ENCODE measurements at places on chromosomes 6 and 20. TPM values are rescaled to one million over a fixed set of nuclear protein-coding genes. Genes with fewer than 3 reads are reported as not detected.

GRCh38 chr6:42158631-42159030 is 14.5 kb upstream of the GUCA1A start:
- no peak for DNase-seq
- H3K27me3 ChIP-seq = peaks cover 2% of the 10 kb centered on the region
- H3K4me3 ChIP-seq = no peak overlapping the region
- no peaks in the 10 kb centered on the region for H3K4me1 ChIP-seq

Gene CGA
- 0.62 TPM for total RNA-seq

DNA sequence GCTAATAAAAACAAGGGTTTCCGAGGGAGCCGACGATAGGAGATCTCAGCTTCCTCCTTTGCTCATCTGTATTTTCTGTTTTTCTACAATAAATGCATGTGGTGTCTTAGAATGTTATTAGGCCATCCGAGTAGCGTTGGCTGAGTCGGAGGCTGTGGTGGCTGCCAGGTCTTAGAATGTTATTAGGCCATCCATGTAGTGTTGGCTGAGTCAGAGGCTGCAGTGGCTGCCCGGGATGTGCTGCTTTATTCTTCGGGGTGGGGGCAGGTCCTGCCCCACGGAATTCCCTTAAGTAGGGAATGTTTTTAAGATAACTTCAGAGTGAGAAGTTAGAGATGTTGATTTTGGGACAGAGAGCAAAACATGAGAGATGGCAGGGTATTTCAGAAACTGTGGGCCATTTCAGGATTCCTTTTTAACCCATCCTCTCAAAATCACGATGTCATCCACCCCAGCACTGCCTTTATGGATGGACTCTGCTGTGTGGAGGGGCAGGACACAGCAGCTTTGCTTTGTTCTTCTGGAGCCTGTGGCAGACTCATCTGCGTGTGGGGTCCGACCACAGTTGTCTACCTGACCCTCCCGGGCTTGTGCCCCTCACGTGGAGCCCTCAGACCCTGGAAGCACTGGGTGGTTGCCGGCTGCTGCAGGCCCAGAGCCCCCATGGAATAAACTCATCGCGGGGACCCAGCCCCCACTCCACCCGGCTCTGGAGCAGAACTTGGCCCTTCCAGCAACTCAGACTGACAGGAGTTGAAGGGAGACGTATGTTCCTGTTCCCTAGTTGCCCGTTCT is 20.4 kb downstream of the OSBPL2 start:
- DNase-seq = no peak
- no peak overlapping the region for H3K4me3 ChIP-seq
- H3K36me3 ChIP-seq = peaks cover 70% of the 10 kb centered on the region
- H3K27me3 ChIP-seq = no peaks in the 10 kb centered on the region

DNA sequence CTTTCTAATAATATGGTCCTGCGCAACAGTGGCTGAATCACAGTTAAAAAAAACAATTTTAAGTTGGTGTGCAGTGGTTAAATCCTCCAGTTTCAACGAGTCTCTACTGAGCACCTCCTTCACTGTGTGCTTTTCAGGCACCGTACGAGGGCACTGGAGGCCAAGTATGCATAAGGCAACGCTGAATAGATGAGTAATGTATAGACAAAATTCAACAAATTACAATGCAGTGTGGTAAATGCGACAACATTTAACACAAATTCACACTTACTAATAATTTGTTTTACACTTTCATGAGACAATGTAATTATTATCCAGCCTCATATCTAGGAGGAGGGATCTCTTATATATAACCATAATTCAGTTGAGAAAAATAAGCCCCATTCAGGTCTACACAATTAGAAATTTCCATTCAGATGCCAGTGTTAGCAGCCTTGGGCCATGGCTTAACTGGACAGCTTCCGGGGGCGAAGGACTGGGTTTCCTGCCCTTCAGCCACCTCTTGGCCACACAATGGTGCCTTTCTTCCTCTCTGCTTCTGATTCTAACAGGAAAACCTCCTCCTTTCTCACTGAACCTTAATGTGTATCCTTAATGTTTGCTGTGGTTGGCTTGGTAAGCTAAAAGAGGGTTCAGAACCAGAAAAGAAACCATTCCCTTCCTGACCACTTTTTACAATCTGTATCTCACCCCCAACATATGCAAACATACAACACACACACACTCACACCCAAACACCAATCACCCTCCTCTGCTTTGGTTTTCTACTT is 51.9 kb downstream of the B4GALT5 start:
- no peak overlapping the region for H3K27ac ChIP-seq
- no peaks in the 10 kb centered on the region for H3K36me3 ChIP-seq
- H3K27me3 ChIP-seq = no peaks in the 10 kb centered on the region
- no peak for DNase-seq
- no peaks in the 10 kb centered on the region for H3K4me1 ChIP-seq

- DNase-seq = peak; percentile 85
- H3K27me3 ChIP-seq = no peaks in the 10 kb centered on the region
- no peaks in the 10 kb centered on the region for H3K36me3 ChIP-seq
- H3K4me3 ChIP-seq = peak overlapping the region; percentile 82
- peaks cover 25% of the 10 kb centered on the region for H3K4me1 ChIP-seq
- H3K27ac ChIP-seq = peak overlapping the region; percentile 72
Observed at GRCh38 chr6:144055121-144055931, 40.0 kb downstream of the SF3B5 start.

- no peak overlapping the region for H3K27ac ChIP-seq
- H3K4me3 ChIP-seq = no peak overlapping the region
- H3K27me3 ChIP-seq = no peaks in the 10 kb centered on the region
- no peaks in the 10 kb centered on the region for H3K36me3 ChIP-seq
Observed at GRCh38 chr6:23503173-23503572, 622.8 kb upstream of the NRSN1 start.

GRCh38 chr6:30767158-30767943 is 23.0 kb upstream of the IER3 start:
- H3K4me3 ChIP-seq = no peak overlapping the region
- H3K36me3 ChIP-seq = no peaks in the 10 kb centered on the region
- no peak for DNase-seq
- H3K27me3 ChIP-seq = no peaks in the 10 kb centered on the region
- peaks cover 24% of the 10 kb centered on the region for H3K4me1 ChIP-seq

DNA sequence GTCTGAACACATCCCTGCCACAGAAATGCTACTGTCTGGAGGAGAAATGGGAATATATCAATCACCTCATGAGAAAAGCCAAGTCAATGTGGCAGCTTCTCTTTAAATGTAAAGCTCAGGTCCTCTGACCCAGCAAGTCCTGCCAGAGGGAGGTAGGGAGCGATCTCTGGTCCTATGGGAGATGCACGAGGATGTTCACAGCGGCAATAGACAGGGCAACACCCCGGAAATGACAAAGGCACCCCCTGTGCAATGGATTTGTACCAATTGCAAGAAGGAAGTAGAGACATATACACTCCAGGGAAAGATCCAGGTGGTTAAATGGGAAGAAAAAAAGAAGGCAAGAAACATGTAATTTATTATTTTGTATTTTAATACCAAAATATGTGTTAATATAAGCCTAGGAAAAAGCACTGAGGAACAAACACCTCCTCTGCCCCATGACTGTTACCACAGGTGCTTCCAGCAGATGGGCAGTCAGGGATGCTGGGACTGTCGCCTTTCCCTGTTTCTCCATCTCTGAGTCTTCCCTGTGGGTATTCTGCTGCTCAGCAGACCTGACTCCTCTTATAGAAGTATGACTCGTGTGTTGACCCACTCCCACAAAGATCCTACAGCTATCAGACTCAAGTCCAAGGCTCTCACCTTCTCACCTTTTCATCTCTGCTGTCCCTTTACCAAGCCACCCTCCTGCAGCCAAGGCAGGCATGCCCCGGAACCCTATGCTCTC is 20.8 kb downstream of the ATP9A start:
- no peaks in the 10 kb centered on the region for H3K36me3 ChIP-seq
- H3K4me1 ChIP-seq = no peaks in the 10 kb centered on the region
- DNase-seq = no peak
- H3K4me3 ChIP-seq = no peak overlapping the region
- no peaks in the 10 kb centered on the region for H3K27me3 ChIP-seq
